ENCODE measurements at places on chromosomes 2 and 18.

DNA sequence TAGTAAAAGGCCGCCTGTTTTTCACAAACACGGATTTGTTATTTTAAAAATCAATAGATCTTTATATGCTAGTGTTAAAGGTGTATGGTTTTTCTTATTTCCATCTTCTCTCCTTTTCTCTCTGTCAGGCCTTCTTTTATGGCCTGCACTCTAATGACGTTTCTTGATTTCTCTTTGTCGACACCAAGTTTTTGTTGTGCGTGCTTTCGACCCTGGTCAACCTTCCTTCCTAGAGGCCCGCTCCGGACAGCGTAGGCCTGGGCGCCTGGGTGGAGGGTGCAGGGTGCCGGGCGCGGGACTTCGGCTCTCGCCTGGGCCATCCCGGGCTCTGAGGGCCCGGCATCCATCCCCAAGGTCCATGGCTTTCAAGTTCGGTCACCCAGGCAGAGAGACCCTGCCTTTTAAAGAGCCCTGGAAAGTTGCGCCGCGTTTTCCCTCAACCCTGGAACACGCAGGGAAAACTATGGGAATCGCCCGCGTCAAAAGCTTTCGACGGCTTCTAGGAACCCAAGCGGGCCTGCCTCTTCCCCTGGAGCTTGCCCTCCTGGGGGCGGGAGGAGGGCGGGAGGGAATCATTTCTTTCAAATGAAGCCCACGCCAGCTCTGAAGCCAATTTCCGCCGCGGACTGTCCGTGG lies 4.1 kb upstream of the SATB2 start:
- DNase-seq: no peak

DNA sequence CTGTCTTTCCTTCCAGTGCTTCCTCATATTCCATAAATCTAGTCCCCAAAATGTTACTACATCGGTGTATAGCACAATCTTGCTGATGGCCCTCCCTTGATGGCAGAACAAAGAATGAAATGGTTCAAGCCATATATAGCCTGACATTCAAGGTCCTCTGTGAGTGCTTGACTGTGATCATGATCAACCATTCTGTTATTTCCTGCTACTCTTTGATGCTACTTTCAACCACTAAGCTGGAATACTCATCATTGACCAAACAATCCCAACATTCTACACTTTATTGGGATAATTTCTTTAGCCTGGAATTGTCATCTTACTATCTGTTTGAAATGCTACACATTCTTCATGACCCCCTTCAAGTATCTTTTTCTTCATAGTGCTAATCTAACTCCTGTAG lies 633.9 kb downstream of the PLCL1 start:
- DNase-seq: no peak

- DNase-seq: no peak
Observed at GRCh38 chr2:186437719-186438118, 48.3 kb upstream of the ZC3H15 start.

GRCh38 chr2:181984060-181984459 lies 1.6 kb upstream of the PPP1R1C start:
- DNase-seq: no peak

DNA sequence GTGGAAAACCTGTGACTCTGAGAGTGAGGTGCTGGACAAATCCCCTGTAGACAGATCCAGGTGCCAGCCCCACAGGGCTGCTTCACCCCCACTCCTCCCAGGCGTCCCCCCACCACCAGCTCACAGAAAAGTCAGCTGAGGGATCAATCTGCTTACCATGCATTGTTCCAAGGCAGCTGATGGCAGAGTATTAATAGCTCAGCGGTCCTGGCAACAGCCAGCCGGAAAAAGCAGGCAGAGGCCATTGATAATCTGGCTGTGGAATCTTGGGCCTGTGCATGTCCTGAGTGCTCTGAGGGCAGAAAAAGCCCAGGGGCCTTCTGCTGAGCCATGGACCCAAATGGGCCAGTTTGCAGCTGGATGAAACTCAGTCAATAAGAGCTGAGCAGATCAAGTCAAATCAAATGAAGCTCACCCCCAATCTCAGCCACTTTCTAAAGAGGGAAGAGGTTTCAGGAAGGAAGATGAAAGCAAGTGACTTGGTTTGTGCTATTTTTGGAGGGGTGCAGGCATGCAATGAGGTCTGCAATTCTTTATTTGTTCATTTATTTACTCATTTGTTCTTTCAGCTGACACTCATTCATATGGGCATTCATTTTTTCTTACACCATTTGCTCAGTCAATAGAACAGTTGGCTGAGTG lies 63.4 kb downstream of the GYPC start:
- no peak for DNase-seq

DNA sequence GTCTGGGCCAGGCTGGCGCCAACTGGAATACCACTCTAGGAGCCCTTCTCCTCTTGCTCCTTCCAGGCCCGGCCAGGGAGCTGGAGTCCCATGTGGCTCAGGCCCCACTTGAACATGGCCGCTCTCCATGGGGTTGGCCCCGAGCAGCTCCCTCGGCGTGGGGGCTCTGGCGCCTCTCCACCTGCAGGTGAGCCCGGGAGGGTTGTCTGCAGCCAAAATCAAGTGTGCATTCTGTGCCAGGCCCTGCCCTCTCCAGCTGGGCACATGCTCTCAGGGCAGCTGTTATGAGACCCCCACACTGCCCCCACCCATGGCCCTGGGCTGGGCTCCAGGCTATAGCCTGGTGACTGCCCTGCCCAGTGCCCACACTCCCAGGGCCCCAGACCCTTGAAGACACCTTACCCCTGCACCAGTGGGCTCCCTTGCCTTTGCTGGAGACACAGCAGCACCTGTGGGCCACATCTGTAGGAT lies 45.8 kb upstream of the HS6ST1 start:
- DNase-seq: no peak

DNA sequence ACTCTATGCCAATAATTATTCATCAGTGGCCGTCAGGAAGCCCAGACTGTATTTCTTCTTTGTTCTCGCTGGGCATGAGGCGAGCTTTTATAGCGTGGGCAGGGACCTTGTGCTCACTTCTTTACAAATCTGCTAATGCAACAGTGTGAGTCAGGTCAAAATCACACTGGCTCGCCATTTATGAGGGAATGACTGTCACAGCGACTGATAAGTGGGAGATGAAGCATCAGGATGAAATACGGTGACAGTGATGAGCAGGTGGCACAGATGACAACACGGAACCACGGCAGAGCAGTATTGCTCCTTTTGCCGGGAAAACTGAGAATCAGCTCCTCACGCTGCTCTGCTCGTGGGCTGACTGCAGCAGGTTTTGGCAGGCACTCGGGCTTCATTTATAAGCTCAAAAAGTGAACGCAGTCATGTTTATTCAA lies 20.5 kb downstream of the TYMS start:
- DNase-seq: no peak

DNA sequence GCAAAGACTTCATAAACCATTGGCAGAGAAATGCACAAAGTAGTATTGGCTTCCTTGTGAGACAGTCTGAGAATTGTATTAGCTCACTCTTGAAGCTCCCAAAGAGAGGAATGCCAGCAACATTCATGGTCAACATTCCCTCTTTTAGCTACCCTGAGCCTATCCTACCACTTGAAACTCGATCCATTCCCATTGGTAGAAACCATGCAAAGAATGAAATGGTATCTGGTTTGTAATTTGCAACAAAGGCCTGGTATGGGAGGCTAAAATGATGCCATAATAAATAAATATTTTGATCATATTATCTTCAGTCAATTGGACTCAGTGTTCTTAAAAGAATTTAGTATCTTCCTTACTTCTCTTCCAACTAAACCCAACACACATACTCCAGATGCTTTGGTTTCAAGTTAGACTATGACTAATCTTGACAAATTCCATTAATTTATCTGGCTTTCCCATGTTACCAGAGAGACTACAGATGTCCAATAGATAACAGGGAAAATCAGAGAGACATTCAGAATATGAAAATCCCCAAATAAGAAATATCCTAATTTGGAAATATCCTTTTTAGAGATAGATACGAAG lies 102.9 kb downstream of the DHRS9 start:
- DNase-seq: no peak

- DNase-seq: no peak
Observed at GRCh38 chr2:191443446-191443845, 198.2 kb downstream of the MYO1B start.

DNA sequence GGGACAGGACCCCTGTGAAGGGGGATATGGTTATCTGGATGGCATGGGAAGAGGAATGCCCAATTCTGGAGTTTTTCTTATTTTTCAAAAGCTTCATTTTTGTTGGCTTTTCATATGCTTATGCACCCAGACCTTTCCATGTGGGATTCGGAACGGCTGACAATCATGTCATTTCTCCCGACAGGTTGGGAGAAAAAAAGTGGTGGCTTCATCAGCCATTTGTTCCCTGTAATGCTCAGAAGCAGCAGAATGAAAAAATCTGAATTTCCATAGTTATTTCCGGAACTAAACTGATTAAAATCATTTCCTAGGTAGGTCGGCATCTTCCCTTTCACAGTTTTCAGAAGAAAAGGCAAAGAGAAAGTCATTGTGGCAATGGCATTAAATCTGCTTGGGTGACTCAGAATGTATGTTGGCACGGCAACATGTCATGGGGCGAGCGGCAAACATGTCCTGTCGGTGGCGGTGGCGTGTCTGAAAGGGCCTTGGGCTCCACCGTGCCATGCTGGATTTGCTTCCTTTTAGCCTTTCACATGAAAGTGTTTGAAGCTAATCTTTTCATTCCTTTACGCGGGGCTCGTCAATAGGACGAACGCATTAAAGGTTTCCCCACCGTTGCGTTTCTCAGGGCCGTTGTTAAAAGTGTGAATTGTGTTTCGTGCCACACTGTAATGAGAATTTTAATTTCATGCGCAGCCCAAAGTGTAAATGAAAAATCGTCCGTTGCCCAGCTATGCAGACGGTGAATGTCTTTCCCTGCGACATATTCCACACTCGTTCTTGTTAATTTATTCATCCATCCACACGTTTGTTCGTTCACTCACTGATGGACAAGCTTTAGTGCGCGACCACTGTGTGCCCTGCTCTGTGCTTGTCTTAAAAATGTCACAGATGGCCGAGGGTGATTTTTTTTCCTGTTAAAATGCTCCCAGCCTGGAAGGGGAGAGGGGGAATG lies 18.5 kb downstream of the ACKR3 start:
- DNase-seq: no peak

DNA sequence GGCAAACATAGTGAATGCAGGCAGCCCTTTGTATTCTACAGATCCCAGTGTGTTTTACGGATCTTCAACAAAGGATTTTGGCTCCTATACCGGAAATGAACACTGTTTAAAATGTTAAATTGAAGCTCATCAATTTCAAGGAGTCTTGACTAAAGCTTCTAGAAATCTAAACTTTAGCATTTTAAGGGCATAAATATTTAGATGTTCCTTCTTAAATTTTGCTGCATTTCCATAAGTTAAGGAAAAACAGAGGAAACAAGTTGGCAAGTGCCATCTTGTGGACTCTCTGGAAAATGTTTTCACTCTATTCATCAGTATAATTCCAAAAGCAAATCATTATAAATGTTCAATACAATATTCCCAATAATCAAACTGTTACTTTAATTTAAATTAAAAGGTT lies 19.6 kb downstream of the CHN1 start:
- DNase-seq: no peak

DNA sequence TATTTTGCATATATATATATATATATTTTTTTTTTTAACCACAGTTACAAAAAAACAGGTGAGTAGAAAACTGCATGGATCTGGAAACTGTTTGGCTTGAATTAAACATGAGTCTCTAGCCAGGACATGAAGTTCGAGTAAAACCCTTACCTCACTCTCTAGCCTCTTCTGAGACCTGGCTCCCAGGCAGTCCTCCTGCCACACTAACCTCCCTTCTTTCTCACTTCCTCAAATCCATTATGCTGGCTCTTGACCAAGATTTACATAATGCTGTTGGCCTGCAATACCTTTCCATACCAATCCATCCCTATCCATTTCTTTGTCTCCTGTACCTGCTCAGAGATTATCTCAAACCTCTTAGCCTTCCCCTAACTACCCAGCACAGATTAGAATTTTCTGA lies 34.0 kb downstream of the PIGN start:
- no peak for DNase-seq

GRCh38 chr2:143844986-143845385 lies 674.9 kb downstream of the ZEB2 start:
- no peak for DNase-seq

DNA sequence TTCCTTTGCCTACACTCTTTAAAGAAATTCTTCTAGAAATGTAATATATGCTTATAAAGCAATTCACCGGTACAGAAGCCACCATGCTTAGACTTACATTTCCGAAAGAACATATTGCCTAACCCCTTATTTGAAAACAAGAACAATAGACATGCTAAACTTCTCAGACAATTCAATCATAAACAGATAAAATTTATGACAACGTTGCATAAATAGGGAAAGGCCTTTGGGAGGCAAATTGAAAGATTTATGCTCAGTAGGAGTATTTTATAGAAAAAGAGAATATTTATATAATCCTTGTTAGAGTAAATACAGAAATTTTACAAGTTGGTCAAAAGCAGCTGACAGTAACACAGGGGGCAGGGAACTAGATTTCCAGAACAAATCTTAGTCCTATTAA lies 16.2 kb upstream of the MEP1B start:
- DNase-seq: no peak

- DNase-seq: no peak
Observed at GRCh38 chr2:47512581-47513083, 109.7 kb downstream of the MSH2 start.

- no peak for DNase-seq
Observed at GRCh38 chr2:54894467-54894866, 155.8 kb downstream of the RTN4 start.

- DNase-seq: no peak
Observed at GRCh38 chr18:3121259-3121658, 98.5 kb downstream of the MYOM1 start.

- DNase-seq: no peak
Observed at GRCh38 chr2:226678422-226678821, 121.2 kb downstream of the IRS1 start.

DNA sequence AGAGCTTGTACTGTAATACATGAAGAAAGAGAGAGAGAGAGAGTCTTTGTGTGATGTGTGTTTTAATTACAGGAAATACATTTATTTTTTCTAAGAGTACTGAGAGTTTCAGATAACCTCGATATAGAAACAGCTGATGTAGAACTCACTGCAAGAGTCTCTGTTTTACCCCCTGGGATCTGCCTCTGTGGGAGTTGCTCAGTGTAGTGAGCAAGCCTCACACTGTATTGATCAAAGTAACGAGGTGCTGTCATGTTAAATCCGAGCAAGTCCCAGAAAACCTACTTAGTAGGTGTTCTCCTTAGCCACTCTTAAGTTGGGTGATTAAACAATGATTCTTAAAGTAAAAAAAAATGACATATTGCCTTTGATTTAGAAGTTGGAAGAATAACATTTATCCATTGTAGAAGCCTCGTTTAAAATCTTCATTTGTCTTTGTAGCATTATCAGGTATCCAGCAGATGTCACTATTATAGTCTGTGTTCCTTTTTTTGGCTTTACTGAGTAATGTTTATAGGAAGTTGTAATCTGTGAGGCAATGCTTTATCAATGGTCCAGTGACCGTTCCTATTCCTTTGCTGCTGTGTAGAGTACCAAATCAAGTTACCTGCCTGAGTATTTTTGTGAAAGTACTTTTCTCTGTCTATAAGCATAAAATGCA lies 219.0 kb downstream of the MYO3B start:
- no peak for DNase-seq

GRCh38 chr2:64998658-64999061 lies 9.5 kb downstream of the SLC1A4 start:
- DNase-seq: no peak

GRCh38 chr2:211737282-211737681 lies 801.3 kb downstream of the ERBB4 start:
- DNase-seq: no peak
